ENCODE measurements at places on chromosomes 3 and 15.

DNA sequence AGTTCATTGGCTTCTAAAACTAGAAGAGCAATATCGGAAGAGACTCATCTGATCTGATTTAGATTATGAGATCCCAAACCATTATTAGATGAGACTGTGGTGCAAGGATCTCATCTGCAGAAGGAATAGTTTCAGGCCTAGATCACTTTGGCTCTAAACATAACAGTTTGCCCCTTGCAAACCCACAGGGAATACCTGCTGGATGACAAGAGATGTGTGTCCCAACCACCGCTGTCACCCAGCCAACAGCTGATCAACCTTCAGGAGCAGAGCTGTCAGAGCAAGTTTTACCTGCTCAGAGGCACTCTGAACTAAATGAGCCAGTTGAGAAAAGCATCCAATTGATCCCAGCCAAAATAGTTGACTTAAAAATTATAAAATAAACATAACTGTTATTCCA is 64.0 kb upstream of the ST3GAL6 start:
- no peak for DNase-seq

- no peak for DNase-seq
Measured at GRCh38 chr3:87397211-87397610, 120.8 kb upstream of the POU1F1 start.

- no peak for DNase-seq
Measured at GRCh38 chr3:167568634-167569033, 85.1 kb downstream of the WDR49 start.

- no peak for DNase-seq
Measured at GRCh38 chr15:58876306-58877106, 57.0 kb downstream of the SLTM start.

- no peak for DNase-seq
Measured at GRCh38 chr3:59606638-59607266, 556.9 kb upstream of the CFAP20DC start.

DNA sequence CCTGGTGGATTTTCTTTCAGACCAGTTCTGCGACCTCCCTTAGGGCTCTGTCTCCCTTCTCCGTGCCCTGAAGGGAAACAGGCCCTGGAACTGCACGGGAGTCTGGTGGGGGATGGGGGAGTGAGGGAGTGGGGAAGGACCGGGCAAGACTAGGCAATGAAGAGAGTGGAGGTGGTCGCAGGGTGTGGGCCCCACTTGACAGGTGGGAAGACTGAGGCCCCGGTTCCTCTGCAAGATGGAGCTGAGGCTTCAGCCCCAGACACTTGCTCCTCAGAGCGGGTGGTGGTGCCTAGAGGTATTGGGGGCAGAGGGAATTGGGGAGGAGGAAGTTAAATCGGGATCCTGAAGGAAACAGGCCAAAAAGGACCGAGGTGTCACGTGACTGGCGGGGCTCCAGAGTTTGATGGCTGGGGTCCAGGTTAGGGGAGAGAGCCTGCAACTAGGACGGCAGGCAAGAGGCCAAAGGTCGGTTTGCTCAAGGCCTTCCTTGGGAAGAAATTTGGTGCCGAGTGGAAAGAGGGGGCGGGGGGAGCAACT is 597 bp upstream of the CAMK1 start:
- no peak for DNase-seq

DNA sequence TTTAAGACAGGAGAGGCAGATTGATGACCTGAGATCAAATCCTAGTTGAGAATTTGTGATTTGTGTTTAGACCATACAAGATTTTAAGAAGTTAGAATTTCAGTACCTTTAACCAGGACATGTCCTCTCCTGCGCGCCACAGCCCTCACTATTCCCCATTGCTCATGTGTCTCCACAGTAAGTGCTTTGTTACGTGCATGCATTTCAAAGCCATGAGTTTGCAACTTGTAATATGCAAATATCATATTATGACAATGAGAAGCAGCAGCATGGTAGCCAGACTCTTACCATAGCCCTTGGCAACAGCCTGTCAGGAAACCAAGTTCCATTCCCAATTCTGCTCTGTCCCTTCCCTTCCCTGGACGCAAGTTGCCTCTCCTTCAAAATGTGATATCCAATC is 73.3 kb upstream of the ATP13A5 start:
- no peak for DNase-seq

- no peak for DNase-seq
Measured at GRCh38 chr15:80978685-80979329, 10.8 kb downstream of the MESD start.

- no peak for DNase-seq
Measured at GRCh38 chr3:1394188-1394587, 301.4 kb downstream of the CNTN6 start.

GRCh38 chr3:76403556-76403955 is 618.2 kb upstream of the ZNF717 start:
- no peak for DNase-seq

GRCh38 chr3:87161013-87161412 is 66.1 kb upstream of the CHMP2B start:
- no peak for DNase-seq

DNA sequence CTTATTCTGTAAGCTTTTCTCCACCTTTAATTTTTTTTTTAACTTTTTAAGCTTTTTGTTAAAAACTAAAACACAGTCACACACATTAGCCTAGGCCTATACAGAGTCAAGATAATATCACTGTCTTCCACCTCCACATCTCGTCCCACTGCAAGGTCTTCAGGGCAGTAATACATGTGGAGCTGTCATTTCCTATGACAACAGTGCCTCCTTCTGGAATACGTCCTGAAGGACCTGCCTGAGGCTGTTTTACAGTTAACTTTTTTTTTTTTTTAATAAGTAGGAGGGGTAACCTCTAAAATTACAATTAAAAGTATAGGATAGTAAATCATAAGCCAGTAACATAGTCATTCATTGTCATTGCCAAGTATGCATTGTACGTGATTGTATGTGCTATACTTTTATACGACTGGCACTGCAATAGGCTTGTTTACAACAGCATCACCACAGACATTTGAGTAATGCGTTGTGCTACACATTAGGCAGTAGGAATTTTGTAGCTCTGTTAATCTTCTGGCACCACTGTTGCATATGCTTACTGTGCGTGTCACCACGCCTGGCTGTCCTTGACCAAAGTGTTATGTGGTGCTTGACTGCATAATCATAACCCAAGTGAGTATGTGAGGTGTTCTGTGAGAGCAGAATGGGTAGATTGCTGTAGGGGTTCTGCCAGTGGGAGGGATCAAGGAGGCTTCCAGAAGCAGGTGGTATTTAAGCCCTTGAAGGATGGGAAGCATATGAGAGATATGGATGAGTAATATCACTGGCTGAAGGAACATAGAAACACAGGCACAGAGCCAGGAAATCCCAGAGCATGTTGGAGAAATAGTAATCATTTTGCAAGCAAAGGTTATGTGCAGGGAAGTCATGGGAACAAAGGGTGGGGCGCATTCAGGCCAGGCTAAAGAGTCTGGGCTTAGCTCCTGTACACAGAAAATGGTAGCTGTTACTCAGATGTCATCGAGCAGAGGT is 18.3 kb downstream of the FBXO22 start:
- DNase-seq: peak; percentile 78

DNA sequence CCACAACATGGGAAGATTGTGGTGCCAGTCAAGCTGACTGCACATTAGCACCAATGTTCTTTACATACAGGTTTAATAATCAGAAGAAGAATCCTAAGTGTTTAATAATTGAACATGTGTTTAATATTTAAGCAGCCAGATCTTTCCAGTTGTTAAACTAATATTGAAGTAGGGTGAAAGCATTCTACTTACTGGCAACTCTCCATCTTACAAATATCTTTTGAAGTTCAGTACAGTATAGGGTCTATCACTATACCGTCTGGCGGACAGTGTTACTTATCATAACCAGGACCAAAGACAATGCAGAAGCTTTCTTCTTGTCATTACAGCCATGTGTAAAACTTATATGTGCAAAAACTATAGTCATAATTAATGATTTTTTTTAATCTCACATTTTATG is 376.4 kb downstream of the CNTN6 start:
- DNase-seq: no peak
